B cell (primary cell): ENCODE measurements at places on chromosomes 13 and 19.

GRCh38 chr13:40576369-40576768 is 90.1 kb downstream of the FOXO1 start:
- no peak for DNase-seq

- peak; percentile 31 for DNase-seq
These were observed 183.4 kb downstream of the PTPRS start for GRCh38 chr19:5157186-5157585.

DNA sequence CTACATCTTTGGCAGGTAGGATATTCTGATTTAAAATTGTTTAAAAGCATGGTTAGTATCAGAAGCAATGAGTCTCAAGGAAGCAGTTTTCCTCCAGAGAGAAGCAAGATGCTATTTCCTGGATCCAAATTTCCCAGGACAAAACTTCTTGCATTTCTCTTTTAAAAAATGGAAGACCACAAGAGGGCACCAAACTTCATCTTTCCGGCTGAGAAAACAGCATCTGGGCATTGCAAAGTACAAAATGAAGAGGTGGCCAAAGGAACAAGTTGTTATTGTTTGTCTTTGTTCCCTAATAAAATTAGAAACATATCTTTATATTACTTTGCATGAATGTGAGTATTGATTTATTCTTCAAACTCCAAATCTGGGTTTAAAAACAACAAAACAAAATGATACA is 60.0 kb upstream of the LRCH1 start:
- DNase-seq, result peak; percentile 56

GRCh38 chr13:33945477-33945876 is 127.5 kb downstream of the RFC3 start:
- DNase-seq, result no peak

DNA sequence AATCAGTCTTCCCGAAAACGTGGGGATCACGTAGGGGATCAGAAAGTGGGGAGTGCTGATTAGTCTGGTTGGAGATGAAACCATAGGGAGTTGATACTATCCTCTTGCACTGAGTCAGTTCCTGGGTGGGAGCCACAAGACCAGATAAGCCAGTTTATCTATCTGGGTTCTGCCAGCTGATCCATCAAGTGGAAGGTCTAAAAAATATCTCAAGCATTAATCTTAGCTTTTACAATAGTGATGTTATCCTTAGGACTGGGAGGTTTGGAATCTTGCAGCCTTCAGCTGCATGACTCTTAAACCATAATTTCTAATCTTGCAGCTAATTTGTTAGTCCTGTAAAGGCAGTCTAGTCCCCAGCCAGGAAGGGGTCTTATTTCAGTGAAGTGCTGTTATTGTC is 2474.2 kb downstream of the PCDH9 start:
- DNase-seq, result no peak

DNA sequence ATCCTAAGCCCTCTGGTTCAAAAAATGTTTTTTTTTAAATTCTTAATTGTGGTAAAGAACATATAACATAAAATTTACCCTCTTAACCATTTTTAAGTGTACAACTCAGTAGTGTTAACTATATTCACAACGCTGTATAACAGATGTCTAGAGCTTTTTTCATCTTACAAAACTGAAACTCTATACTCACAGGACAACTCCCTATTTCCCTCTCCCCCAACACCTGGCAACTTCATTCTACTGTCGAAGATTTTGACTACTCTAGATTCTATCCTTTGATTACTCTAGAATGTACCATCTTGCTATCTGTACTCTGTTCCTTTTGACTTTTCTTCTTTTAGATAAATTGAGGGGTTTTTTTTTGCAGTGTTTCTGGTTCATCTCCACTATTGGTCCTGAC is 200.4 kb downstream of the KLF12 start:
- DNase-seq, result no peak

- no peak for DNase-seq
These were observed 63.4 kb upstream of the TNFRSF19 start for GRCh38 chr13:23506807-23507291.

- no peak for DNase-seq
These were observed 1.5 kb downstream of the CKM start for GRCh38 chr19:45320997-45321775.

DNA sequence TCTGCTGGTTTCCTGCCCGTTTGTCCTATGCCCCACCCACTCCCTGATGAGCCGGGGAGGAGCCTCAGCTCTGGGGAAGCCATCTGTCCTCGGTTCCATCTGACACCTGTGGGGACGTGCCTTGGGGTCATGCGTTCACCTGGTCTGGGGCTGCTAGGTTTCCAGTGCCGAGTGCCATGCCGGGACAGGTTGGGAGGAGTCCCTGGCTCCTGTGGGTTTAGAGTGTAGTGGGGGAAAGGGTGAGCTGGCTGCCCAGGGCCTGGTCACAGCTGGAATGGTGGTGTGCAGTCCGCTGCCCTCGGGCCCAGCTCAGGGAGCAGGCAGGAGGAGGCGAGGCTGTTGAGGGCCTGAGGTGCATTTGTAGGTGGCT is 2.5 kb downstream of the KDM4B start:
- DNase-seq, result peak; percentile 43

DNA sequence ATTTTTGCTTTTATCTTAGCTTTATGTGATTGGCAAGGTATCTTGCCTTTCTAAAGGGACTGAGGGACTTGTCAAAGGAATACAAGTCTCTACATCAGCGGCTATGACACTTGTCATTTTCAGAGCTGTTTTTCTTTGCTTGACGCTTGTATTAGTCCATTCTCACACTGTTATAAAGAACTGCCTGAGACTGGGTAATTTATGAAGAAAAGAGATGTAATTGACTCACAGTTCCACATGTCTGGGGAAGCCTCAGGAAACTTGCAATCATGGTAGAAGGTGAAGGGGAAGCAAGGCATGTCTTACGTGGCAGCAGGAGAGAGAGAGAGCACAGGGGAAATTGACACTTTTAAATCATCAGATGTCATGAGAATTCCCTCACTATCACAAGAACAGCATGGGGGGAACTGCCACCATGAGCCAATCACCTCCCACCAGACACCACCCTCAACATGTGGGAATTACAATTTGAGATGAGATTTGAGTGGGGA is 128.2 kb downstream of the GPC5 start:
- DNase-seq, result no peak

DNA sequence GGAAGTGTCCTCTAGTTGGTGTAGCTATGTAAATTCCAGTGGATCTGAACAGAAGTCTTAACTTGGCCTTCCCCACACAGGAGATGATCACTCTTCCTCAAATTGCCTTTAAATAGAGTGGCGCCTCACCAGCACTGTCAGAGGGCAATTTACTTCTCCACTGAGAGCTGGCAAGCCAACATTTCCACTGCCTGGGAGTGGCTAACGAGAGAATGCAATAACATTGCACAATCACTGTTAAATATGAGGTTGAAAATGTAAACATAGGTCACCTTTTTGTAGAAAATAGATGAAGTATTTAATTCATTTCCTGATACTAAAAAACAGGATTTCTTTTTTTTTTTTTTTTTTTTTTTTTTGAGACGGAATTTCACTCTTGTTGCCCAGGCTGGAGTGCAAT is 55.4 kb upstream of the UBL3 start:
- DNase-seq, result no peak

DNA sequence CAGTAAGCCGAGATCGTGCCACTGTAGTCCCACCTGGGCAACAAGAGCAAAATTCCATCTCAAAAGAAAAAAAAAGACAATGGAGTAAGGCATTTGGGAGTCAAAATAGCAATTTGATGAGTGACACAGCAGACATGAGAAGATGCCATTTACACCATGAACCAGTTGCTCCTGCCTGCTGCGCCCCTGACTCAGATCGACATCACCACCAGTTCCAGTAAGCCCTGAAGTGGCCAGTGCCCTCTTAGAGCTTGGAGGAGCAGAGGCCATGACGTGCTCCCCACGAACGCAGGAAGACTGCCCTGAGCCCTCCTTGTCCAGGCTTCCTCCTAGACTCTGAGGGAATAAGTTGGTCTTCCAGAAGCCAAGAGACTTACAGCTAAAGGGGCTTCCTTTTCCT is 339.2 kb downstream of the MYO16 start:
- DNase-seq, result no peak

DNA sequence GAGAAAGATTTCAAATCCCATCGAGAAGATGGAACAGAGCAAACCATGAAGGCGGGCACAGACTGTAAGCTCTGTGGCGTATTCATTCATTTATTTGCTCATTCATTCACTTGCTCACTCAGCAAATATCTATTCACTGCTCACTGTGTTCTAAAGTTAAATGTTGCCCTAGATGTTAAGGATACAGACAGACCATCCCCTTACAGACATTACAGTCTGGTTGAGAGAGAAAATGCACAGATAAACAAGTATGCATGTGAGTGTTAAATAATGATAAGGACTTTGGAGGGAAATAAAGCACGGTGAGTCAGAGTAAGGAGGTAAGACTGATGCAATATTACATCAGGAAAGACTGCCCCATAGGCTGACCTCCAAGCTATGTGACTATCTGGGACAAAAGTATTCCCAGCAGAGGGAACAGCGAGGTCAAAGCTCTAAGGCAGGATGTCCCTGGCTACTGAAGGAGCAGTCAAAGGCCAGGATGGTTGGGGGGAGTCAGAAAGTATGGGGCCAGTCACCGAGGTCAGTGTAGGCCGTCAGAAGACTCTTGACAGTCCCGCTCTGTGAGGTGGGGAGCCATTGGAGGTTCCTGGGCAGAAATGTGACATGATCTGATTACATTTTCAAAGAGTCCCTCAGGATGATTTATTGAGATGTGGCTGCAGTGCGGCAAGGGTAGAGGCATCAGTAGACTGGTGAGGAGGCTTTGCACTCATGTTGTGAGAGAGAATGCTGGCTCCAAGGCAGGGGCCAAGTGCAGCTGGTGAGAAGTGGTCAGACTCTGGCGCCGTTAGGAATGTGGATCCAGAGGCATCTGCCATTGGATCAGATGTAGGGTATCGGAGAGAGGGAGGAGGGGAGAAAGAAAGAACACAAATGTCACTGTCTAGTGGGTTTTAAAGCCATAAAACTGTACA is 37.9 kb downstream of the MBNL2 start:
- DNase-seq, result no peak

- no peak for DNase-seq
These were observed 34.9 kb upstream of the MLNR start for GRCh38 chr13:49185264-49185663.

GRCh38 chr19:42693760-42694350 is 46.4 kb downstream of the PSG3 start:
- no peak for DNase-seq

GRCh38 chr13:49821216-49822009 is 28.9 kb upstream of the KPNA3 start:
- DNase-seq, result no peak

DNA sequence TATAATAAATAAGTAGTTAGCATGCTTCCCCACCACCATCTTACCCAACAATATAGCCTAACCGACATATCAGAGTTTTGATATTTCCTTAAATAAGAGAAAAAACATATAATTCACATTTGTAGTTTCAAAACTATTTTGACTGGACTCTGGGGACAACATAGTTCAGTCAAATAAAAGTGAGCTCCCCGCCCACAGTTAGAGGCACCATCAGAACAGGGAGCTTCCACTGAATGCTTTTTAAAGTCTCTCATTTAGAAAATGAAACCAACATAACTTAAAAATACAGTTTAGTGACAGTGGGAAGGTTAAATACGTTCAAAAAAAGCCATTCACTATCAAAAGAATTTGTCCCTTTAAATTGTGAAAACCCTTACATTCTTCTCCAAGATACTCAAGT is 92.8 kb downstream of the EPSTI1 start:
- no peak for DNase-seq

- DNase-seq, result peak; percentile 54
These were observed 23.5 kb downstream of the NKPD1 start for GRCh38 chr19:45137179-45137761.
